NCI-H2029 (cell line): ENCODE measurements at places on chromosomes 6 and 20.

- DNase-seq: no peak
These were observed 178.0 kb downstream of the ATXN1 start for GRCh38 chr6:16583144-16583762.

DNA sequence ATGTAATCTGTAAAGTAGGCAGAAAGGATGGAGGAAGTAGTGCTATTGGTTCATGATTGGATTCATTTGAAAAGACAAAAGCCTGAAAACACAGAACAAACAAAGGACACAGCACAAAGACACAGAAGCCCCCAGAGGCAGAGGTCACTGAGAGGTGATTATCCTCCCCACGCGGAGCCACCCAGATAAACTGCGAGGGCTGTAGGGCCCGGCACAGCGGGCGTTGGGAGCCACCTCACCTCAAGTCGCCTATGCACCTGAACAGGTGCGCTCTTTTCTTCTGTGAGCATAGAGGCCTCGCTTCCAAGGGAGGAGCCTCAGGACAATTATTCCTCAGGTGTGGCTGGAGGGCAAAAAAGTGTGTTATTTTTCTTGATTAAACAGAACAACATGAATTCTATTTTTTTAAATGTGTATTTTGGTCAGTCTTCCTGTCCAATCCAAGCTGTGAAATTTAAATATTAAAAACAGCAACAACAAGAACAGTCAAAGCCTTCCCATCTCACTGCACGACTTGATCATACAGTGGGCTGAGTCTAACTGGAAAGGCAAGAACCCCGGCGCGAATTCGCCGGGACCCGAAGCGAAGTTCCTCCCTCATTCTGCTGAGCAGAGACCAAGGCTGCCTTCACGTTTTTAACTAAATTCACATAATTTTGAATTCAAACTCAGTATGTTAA lies 205.3 kb downstream of the THBS2 start:
- DNase-seq: peak; percentile 62

GRCh38 chr20:39784693-39785092 lies 822.5 kb downstream of the DHX35 start:
- no peak for DNase-seq

- DNase-seq: no peak
These were observed 2.8 kb downstream of the ACSS1 start for GRCh38 chr20:25054995-25055629.

DNA sequence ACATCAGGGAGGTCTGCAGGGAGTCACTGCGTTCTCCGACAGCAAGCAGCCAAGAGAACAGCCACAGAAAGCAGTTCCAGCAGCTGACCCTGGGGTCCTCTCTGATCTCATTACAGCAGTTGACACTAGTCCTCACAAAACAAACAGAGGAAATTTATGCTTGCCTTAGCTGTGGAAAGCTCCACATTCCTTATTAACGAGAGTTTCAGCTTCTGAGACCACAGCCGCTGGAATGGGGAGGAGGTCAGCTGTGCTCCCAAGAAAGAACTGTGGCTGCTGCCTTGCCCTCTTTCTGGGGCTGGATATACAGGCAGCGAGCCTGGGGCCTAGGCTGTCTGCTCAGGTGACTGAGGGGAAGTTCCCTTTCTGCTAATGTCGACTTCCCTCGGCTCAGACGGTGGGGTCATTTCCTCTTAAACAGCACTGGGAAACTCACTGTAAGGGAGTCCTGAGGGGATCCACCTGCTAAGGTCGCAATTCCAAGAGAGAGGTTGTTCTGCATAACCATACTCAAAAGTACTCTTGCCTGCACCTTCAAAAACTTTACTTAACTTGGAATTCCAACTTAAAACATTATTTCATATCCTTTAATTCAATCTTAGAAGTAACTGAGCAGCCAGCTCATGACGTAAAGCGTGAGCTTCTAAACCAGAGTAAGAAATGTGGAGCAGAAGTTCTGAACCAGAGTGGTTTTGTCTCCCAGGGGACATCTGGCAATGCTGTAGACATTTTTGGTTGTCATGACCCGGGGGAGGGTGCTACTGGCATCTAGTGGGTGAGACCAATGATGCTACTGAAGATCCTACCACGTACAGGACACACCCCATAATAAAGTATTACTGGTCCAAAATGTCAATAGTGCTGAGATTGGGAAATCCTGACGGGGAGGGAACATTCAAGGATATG lies 80.3 kb downstream of the BACH2 start:
- DNase-seq: no peak

- DNase-seq: no peak
These were observed 88.3 kb upstream of the COL21A1 start for GRCh38 chr6:56335726-56336125.

- no peak for DNase-seq
These were observed 528.1 kb downstream of the CDH26 start for GRCh38 chr20:60486315-60486714.

- no peak for DNase-seq
These were observed 175.5 kb downstream of the ATXN1 start for GRCh38 chr6:16585805-16586204.

GRCh38 chr20:51003753-51004152 lies 19.2 kb downstream of the KCNG1 start:
- DNase-seq: no peak

GRCh38 chr6:69957985-69958559 lies 91.7 kb downstream of the COL19A1 start:
- DNase-seq: no peak

DNA sequence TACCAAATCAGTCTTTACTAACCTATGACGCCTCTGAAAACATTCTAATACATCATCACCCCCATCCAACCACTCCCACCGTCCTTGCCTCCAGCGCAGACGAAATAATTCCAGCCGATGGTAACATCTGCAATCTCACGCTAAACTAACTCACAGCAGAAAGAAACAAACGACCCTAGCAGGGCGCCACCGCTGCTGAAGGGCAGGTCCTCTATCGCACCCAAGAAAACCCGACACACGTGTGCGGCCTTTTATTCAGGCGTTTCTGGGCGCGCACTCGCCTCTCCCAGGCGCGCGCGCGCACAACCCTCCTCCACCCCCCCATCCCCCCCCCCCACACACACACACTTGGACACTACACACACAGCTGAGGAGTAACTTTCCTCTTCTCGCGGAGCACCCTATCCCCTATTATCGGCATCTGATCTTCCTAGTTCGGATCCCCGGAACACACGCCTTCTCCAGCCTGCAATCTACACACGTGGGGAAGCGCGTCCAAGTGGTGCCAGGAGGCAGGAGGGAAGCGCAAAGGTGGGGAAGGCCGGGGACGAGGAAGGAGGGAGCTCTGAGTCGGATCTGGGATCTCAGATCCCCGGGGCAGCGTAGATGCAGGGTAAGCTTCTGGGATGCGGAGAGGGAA lies 1.4 kb downstream of the GFOD1 start:
- peak; percentile 73 for DNase-seq

DNA sequence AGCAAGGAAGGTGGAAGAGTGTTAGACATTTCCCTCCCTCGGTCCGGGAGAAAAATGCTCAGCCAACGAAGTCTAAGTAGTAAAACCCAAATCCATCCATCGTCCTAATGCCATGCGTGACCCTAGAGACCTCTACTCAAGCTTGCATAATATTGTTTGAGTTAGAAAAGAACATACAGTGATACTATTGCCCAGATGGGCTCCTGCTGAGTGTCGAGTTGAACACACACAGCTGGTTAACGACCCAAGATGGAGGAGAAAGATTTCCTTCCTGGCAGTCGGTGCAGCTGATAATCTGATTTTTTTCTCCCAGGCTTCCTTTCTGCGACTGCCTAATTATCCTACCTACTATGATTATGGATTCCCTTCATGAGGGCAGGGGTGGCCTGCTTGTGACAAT lies 164.4 kb upstream of the KCNG1 start:
- no peak for DNase-seq

DNA sequence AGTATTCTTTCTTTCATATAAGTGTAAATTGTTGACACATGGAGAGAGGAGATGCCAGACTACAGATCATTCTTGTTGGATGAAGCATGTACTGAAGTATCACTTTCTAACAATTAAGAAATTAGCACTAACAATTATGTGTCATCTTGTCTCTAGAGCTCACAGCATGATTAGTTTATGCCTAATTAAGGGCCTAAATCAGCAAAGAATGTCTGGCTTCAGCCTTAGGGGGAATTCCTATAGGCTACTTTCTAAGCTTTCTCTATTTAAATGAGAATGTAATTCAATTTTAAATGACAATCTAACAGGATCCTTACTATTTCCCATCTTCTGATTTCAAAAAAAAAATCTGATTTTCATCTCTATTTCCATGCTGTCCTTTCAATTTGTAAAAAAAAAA lies 371.0 kb downstream of the EPHA7 start:
- no peak for DNase-seq

- DNase-seq: peak; percentile 16
These were observed 2.6 kb downstream of the ASF1A start for GRCh38 chr6:118896339-118897136.

DNA sequence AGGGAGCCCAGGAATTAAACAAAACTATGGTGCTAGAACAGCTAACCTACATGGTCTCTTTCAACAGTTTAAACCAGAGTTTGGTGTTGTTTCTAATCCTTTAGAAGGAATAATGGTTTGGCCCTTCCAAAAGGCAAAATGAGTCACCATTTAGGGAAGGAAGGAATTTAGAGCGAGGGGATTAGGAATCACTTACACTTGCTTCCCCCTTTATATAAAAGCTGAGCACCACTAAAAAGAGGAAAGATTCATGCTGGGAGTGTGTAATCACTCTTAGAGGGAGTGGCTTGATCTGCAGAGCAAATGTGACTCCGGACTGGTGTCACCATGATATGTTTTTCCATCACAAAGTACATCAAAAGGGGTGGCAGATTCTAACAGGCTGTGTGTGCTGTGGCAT lies 63.6 kb downstream of the F13A1 start:
- DNase-seq: no peak

GRCh38 chr20:8774412-8774811 lies 294.5 kb upstream of the PLCB4 start:
- DNase-seq: no peak

- no peak for DNase-seq
These were observed 101.1 kb upstream of the IFNGR1 start for GRCh38 chr6:137320271-137320670.

DNA sequence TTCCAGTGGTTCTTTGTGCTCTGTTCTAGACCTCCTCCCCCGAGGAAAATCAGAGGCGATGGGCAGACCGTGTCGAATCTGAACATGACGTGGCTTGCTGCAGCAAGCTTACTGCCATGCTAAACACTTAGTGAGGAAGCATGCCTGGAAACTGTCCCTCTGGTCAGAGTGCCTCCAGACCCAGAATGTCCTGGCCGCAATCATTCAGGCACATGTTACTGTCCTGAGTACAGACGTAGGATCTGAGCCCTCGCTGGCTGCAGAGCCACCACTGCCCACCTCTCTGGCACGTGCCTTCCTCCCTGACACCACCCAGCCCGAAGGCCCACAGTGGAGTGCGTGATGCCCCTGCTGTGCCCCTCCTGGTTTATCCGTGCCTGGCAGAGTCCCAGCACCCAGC lies 163.6 kb downstream of the SYNDIG1 start:
- DNase-seq: no peak

DNA sequence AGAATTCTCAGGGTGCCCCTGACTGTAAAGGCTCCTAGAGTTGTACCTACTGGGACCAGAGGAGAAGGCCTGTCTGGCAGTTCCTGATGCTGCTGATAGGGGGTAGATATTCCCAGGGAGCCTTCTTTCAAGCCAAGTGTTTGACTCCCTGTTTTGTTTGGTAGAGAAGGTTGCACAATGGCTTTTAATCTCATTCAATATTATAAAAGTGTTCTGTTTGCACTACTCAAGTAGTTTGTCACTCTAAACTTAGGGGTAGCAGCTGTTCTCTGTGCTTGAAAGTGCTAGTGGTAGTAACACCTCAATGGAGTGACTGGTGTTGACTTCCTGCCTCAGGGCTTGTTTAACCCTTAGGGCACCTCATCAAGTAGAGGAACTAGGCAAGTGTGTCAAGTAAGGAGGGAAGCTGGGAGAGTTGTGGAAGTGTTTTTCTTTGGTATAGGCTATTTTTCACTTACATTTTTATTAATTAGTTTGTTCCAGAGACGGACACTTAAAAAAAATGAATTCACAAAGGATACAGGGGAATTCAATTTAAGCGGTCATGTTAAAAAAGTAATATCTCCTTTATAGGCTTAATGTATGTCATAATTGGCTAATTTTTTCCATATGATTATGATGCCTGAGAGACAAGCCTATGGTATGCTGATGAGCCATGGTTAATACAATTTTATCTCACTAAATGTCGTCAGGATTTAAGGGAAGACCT lies 38.1 kb downstream of the BICRAL start:
- peak; percentile 54 for DNase-seq

GRCh38 chr6:167827583-167828324 lies 1.0 kb downstream of the AFDN start:
- DNase-seq: peak; percentile 13

- no peak for DNase-seq
These were observed 612 bp downstream of the ADAT2 start for GRCh38 chr6:143449714-143450452.

DNA sequence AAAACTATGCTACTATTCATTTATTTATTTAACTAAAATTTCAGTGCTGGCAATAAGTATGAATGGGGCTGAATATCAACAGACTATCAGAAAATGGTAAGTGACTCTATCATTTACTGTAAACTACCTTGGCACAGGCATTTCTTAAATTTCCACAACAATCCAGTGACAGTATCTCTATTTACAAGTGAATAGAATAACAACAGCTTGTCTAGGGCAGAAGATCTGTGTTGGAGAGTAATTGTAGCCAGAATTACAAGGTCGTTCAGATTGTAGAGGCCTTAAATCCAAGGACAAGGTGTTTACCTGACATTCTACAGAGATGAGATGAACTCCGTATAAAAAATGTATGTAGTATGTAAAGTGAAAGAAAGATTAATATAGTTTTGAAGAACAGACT lies 193.8 kb upstream of the SIM1 start:
- DNase-seq: no peak

- no peak for DNase-seq
These were observed 444.1 kb downstream of the KHDRBS2 start for GRCh38 chr6:61841958-61842357.

DNA sequence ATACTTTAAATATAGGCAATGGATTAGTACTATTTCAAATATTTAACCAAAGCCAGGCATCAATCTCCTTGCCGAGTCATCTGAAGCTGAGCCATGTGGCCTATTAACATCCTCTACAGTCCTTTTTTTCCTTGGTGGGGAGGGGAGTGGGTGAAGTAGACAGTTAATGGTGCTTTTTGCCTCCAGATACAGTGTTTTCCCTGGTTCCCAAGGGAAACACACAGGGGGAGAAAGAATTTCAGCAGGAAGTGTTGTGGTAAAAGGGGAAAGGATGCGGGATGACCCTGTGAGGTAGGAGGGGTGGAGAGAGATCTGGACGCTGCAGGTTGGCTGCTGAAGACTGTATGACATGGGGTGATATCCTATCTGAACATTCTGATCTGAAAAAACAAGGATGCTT lies 9.6 kb downstream of the CLDN20 start:
- no peak for DNase-seq

- DNase-seq: no peak
These were observed 116.9 kb upstream of the EMILIN3 start for GRCh38 chr20:41483553-41483930.

DNA sequence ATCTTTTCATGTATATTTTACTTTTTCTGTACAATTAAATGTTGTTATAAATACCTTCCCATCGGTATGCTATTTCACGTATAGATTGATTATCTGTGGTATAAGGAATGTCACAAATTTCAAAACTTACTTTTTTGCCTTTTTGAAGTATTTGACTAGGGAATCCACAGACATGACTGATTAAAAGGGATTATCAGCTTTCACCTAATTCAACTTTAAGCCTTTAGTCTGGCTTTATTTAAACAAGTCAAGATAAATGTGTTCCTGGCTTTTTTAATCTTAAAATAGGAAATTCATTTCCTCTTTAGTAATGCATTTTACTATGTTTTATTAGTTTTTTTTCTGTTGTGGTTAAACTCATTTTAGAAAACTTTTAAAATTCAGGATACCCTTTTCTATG lies 160.0 kb downstream of the MACROD2 start:
- DNase-seq: no peak
